ENCODE measurements at places on chromosomes 11 and 22.

GRCh38 chr11:8297781-8298440 is 34.2 kb upstream of the LMO1 start:
- DNase-seq = no peak

GRCh38 chr11:130545449-130546072 is 97.1 kb downstream of the ADAMTS15 start:
- DNase-seq = no peak

DNA sequence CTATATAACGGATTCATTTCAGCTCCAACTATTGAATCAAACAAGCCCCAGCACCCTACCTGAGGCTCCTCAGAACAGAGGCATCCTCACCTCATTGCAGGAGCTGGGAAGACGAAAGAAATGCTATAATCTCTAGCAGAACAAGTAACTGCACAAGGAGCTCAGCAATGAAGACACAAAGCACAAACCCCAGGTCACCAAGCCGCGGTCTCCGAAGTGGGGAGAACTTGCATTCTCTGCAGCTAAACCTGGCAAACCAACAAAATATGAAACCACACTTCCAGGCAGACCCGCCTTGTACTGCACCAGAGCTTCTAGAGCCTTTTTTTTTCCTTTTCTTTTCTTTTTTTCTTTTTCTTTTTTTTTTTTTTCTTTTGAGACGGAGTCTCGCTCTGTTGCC is 21.8 kb upstream of the CD5 start:
- DNase-seq = no peak

GRCh38 chr11:7516475-7516874 is 2.7 kb downstream of the PPFIBP2 start:
- DNase-seq = no peak

Data from SW480 (cell line).